ENCODE measurements at places on chromosomes 16 and 17. TPM values are rescaled to one million over a fixed set of nuclear protein-coding genes. Genes with fewer than 3 reads are reported as not detected.

DNA sequence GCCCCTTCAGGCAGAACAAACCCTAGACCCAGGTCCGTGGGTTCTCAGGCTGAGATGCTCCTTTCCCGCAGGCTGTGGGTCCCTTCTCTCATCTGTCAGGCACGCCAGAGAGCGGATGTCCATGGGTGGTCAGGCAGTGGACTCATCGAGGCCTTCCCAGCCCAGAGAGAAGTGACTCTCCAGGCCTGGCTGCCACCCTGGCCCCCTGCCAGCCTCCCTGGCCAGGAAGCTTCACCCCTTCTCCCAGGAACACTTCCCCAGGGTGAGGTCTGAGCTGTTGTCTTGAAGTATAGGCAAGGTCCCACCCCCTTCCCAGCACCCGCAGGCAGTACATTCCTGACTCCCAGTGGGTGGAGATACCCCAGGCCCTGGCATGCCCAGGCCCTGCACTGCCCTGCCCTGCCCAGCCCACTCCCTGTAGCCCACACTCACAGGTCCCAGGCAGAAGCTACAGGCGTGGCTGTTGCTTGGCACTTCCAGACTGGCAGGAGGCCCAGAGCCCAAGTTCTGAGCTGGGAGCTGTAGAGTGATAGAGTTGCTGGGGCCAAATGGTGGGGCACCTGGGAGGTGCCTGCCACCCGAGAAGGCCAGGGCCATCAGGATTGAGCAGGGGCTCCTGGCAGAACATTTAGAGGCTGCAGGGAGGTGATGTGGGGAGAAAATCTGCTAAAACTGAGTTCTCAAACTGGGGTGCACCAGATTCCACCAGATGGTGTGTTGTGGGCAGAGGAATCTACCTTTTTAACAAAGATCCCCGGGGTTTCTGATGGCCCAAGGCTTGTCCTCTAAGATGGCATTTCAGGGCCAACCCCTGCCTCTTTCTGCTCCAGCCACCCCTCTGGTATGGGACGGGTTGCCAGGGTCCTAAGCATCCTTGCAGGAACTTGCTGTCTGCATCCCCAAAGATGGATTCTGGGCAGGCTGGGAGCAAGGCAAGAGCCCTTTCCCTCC is 6.7 kb downstream of the ITGA3 start:
- DNase-seq, result no peak

Gene RAB11FIP4
- 13.3 TPM for total RNA-seq

Gene WFDC1
- total RNA-seq, result not detected

GRCh38 chr17:77606865-77607210 is 351.7 kb upstream of the TNRC6C start:
- DNase-seq, result peak; percentile 66

Gene P2RX1
- not detected for total RNA-seq

Gene TCAP
- total RNA-seq, result 1.9 TPM

Gene ASIC2
- not detected for total RNA-seq

GRCh38 chr17:489758-490329 is 137.2 kb upstream of the RPH3AL start:
- no peak for DNase-seq

Gene TBC1D3G
- total RNA-seq, result not detected

- no peak for DNase-seq
Observed at GRCh38 chr17:48520631-48521079, 10.2 kb downstream of the HOXB1 start.

DNA sequence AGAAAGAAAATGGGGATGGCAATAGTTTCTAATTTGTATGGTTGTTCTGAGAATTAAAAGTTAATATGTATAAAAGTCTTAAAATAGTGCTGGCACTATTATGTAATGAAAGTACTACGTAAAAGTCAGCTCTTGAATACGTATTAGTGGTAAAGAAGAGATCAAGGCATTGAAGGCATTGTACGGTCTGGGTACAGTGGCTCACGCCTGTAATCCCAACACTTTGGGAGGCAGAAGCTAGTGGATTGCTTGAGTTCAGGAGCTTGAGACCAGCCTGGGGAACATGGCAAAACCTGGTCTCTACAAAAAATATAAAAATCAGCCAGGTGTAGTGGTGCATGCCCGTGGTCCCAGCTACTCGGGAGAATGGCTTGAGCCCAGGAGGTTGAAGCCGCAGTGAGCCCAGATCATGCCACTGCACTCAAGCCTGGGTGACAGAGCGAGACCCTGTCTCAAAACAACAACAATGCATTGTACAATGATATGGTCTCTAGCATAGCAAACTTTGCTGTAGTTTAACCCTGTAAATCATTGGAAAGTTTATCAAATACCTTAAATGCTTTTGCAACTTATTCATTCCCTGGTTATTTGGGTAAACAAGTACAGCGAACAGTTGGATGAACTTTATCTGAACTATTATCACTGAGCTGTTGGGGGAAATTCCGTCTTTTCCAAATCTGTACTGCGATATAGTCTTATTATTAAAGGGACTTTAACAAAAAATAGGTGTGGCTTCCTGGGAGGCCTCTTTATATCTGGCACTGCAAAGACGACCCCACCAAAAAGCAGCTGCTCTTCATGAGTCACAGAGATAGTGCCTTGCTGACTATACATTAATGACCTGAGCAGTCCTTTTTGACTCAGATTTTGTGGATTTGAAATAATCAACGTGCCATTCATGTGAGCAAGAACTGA is 73.6 kb downstream of the GPRC5B start:
- DNase-seq, result no peak

- DNase-seq, result no peak
Observed at GRCh38 chr17:57948555-57949420, 6.4 kb downstream of the CUEDC1 start.

- DNase-seq, result no peak
Observed at GRCh38 chr17:83078378-83079351, 744 bp upstream of the METRNL start.

DNA sequence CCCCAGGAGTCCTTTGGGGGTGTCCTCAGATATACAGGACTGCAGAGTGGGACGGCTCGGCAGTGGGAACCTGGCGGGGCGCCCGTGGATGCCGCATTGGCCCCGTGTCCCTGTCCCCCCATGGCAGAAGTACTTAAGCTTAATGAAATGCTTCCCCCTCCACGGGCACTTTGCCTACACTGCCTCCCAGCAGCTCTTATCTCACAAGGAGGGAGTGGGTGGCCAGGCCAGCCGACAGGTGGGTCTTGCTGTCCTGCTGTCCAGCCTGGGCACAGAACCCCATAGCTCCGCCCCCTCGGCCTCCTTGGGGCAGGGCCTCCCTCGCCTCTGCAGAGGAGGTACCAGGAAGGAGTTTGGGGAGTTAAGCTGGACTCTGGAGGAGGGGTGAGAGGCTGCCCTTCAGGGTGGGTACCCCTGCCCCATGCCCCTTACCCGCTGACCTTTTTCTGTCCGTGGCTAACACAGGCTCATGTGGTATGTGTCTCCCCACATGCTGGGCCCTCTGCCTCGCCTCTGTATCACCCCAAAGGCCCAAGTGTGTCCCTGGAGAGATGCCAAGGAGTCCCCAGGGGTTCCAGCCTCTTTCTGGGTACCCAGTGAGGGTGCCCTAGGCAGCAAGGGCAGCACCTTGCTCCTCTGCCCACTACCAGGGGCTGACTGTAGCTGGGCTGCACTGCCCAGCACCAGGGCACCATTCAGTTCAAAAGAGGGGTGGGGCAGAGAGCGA is 8.7 kb downstream of the THRA start:
- DNase-seq, result no peak

Gene TMC7
- not detected for total RNA-seq

DNA sequence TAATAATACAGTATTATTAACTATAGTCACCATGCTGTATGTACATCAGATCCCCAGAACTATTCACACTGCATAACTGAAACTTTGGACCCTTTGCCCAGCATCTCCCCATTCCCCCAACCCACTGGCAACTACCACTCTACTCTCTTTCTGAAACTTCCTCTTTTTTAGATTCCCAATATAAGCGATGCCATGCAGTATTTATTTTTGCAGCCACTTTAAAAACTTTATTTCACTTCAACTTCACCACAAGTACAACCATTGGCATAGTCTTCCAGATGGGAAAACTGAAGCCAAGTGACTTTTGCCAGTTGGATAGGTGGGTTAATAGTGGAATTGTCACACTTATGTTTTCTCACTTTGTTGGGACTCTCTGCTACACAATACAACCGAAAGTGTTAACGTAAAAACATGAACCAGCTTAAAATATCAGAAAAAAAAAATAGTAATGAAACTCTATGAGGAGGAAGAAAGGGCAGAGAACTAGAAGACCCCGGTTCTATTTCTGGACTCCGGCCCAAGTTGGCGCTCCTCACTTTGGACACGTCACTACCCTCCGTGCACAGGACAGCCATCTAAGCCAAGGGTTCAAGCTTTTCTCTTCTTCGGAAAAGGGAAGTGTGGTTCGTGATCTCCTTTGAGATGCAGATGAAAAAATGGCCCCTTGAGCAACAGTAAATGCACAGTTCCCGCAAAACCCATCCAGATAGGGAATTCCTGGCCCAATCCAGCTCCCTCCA is 743 bp downstream of the SHCBP1 start:
- peak; percentile 86 for DNase-seq

GRCh38 chr16:28596840-28597691 is at the start of gene SULT1A2:
TSS of gene SULT1A2 (minus strand) at chr16:28597050. CDS start at chr16:28595930, 1,120 bp downstream.
- peak; percentile 54 for DNase-seq

- no peak for DNase-seq
Observed at GRCh38 chr17:71147906-71148305, 972.9 kb upstream of the SOX9 start.

DNA sequence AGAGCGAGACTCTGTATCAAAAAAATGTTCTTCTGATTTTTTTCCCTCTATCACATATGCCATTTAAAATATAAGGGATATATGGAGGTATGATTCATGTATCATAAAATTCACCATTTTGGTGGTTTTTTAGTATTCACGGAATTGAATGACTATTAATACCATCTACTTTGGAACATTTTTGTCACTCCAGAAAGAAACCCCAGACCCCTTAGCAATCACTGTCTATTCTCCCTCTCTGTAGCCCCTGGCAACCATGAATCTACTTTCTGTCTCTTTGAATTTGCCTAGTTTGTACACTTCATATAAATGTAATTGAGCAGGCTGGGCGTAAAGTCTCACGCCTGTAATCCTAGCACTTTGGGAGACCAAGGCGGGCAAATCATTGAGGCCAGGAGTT is 75.9 kb downstream of the PRKCA start:
- no peak for DNase-seq

GRCh38 chr17:35080536-35080935 is 17.0 kb upstream of the RFFL start:
- DNase-seq, result no peak

Gene ADAM11
- 1.3 TPM for total RNA-seq

DNA sequence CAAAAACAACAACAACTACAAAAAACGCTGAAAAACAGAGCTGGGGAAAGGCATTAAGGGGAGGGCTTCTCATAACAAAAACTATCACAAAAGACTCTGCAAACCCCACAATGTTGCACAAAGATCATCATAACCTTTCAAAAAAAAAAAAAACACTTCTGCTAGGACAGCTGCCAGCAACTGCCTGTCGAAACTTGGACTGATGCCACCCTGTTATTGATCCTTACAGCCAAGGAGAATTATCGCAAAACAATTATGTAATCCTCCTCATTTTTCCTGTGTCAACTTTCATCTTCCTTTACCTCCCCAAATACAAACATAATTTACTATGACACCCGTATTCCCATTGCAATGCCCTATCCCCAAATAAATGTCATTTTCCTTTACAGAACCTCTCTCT is 9.3 kb downstream of the CCDC40 start:
- DNase-seq, result no peak

Gene TUBG1
- 47.6 TPM for total RNA-seq

GRCh38 chr16:15925631-15926030 is 23.8 kb upstream of the ABCC1 start:
- DNase-seq, result no peak

GRCh38 chr17:33266116-33266515 is 27.0 kb downstream of the ASIC2 start:
- DNase-seq, result no peak

DNA sequence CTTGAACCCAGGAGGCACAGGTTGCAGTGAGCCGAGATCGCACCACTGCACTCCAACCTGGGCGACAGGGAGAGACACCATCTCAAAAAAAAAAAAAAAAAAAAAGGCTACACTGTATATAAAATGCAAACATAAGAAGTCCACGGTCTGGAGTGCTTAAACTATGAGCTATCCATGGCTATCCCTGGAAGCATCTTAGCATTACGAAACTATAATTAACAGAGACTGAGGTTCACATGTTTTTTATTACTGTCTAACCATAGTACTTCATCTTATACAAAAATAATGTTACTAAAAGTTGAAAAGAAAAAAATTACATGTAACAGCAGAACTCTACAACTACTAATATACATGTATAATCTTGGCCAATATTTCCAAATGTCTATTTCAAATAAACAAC is 32.8 kb downstream of the HELZ start:
- DNase-seq, result no peak

Gene TMC8
- total RNA-seq, result 57.9 TPM

- peak; percentile 52 for DNase-seq
Observed at GRCh38 chr16:1614456-1615102, 2.4 kb downstream of the CRAMP1 start.

Gene CACNA1H
- not detected for total RNA-seq

DNA sequence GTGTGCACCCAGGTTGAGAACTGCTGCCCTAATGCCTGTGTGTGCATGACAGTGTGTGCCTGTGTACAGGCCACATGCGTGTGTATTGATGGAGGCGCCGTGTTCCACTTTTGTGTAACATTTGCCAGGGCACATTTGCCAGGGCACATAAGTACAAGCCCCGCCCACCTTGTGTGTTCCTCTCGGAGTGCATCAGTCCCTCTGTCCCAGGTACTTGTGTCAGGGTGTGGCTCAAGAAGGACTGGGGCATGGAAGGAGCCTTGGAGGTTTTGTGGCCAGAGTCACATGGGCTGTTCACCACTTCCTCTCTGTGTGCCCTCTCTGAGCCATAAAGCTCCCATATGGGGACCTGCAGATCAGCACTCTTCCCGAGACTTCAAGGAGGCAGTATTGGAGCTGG is 73.9 kb downstream of the MRM1 start:
- no peak for DNase-seq

Gene KRT40
- total RNA-seq, result not detected

Gene SKAP1
- total RNA-seq, result 1.8 TPM

DNA sequence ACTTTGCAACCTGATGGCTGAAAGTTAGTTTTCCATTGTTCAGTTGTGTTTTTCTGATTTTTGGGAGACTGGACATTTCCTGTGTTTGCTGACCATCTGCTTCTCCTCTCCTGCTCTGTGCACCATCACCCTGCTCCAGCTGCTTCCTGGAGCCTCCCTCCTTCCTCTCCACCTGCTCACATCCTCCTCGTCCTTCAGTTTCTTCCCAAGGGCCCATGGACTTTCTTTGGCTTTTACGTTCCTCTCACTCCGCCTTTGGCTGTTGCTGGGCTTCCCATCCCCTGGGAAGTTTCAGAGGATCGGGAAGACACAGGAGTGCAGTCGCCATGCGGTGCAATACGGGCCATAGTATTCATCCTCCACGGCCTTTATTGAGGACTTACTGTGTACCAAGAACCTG is 61.6 kb downstream of the TNFRSF13B start:
- peak; percentile 21 for DNase-seq
